ENCODE measurements at places on chromosomes 2 and 18.

DNA sequence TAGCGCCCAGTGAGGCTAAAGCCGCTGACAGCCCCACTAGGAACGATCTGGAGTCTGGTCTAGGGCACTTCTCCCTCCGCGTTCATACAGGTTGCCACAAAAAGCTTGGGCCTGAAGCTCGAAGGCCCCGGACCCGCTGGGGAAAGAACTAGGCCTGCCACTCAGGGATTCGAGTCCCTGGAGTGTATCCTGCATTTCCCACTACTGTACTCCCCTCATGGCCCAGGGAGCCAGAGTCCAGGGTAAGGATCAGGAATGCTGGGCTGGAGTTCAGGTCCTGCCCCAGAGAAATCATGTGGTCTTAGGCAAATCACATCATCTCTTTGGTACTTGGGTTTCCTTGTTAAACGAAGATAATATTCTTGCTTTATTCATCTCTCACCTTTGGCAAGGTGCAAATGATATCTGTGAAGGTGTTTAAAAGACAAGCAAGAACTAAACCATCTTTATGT lies 1.4 kb upstream of the ZFP36L2 start:
- DNase-seq: no peak

GRCh38 chr18:79519751-79520477 lies 124.2 kb downstream of the NFATC1 start:
- DNase-seq: no peak

DNA sequence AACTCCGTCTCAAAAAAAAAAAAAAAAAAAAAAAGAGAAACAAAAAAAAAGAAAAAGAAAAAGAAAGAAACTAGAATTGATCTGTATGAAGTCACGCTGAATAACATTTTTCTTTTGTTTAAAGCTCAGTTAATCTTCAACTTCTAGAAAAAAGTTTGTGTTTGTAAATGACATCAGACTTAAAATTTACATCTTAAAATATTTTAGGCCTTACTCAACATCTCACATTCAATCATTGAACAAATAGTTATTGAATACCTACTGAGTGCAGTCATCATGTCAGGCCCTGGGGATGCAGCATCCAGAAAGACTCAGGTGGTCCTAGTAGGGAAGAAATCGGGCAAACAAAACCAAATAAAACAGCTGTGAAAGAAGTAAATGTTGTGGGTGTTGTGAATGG lies 292.3 kb upstream of the FANCL start:
- no peak for DNase-seq

GRCh38 chr18:78402440-78402839 lies 577.2 kb upstream of the SALL3 start:
- DNase-seq: no peak

GRCh38 chr2:55088400-55088799 lies 38.1 kb upstream of the RTN4 start:
- no peak for DNase-seq

- DNase-seq: no peak
These were observed 812.7 kb downstream of the DCDC2C start for GRCh38 chr2:4515871-4516761.

DNA sequence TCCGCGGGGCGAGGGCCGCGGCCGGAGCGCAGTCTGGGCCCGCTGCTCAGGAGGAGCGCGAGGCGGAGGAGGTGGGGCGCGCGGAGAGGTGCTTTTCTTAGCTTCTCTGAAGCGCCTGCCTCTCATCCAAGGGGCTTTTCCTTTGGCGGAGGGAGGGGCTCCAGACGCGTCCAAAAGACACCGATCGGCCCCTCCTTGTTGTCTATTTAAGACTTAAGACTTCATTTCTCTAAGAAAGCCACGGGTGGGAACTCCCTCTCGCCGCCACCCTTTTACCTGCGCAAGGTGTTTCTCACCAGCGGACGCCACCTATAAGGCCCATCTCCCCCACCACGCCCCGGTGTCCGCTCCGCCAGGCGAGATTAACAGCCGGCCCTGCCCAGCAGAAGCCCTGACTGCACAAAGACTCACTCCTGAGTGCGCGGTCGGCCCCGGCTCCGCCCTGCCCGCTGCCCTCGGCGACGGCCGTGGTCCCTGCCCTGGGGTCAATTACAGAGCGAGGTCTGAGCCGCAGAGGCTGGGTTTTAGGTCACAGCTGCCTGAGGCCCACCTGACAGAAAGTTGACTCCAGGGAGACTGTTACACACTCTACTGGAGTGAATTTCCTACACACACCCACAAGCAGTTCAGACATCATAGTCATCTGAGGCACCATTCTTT lies at the start of gene DSC2:
Gene DSC2 (minus strand): TSS at position 397 of the 660 bp plus-strand sequence. CDS start 450 bp downstream, outside the sequence.
- DNase-seq: no peak
